Thoracic aorta (tissue), 2 donors: ENCODE measurements at places on chromosomes 3 and 15. TPM values are rescaled to one million over a fixed set of nuclear protein-coding genes. Genes with fewer than 3 reads are reported as not detected.

The C15orf39 gene
- 22.7 TPM for total RNA-seq

The FETUB gene
- not detected for total RNA-seq

The RBP2 gene
- total RNA-seq = not detected

DNA sequence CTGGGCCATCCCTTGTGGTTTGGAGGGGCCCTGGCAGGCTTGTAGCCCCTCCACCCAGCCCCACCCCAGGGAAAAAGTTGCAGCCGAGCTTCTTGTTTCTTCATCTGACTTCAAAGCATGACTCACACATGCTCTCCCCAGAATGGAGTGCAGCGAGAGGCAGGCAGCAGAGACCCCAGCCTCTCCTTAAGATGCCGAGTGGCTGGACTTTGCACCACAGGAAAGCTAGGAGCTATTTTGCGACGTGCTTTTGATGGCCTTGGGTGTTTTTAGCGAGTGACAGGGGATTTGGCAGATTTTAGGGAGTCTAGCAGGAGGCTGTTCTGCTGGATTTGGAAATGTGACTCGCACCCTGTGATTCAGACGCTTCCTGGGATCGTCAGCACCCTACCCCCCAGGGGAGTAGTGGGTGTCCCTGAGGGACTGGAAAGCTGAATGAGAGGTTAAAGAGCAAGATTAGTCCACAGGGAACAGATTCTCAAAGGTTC, 14.2 kb downstream of the BAHD1 start:
- no peak for DNase-seq
- H3K27me3 ChIP-seq = no peaks in the 10 kb centered on the region
- no peak overlapping the region for H3K27ac ChIP-seq
- no peak overlapping the region for H3K4me3 ChIP-seq

- H3K4me3 ChIP-seq = no peak overlapping the region
- H3K27me3 ChIP-seq = no peaks in the 10 kb centered on the region
- H3K27ac ChIP-seq = no peak overlapping the region
- no peaks in the 10 kb centered on the region for H3K4me1 ChIP-seq
- no peaks in the 10 kb centered on the region for H3K36me3 ChIP-seq
- DNase-seq = no peak
Observed at GRCh38 chr3:157294953-157295352, 135.0 kb upstream of the CCNL1 start.

- H3K36me3 ChIP-seq = no peaks in the 10 kb centered on the region
- H3K4me1 ChIP-seq = peaks cover 55% of the 10 kb centered on the region
- H3K27ac ChIP-seq = peak overlapping the region; percentile 93
- DNase-seq = no peak
- peak overlapping the region; percentile 94 for H3K4me3 ChIP-seq
Observed at GRCh38 chr15:70098153-70098460, 390 bp upstream of the TLE3 start.

- no peak overlapping the region for H3K4me3 ChIP-seq
- H3K27ac ChIP-seq = no peak overlapping the region
- no peaks in the 10 kb centered on the region for H3K4me1 ChIP-seq
- no peaks in the 10 kb centered on the region for H3K27me3 ChIP-seq
- no peaks in the 10 kb centered on the region for H3K36me3 ChIP-seq
Observed at GRCh38 chr3:103440539-103441203, 1005.9 kb downstream of the ZPLD1 start.
